Activated CD4-positive, alpha-beta T cell treated with anti-CD3 and anti-CD28 coated beads for 1 hour (primary cell): ENCODE measurements at places on chromosomes 3 and 15.

DNA sequence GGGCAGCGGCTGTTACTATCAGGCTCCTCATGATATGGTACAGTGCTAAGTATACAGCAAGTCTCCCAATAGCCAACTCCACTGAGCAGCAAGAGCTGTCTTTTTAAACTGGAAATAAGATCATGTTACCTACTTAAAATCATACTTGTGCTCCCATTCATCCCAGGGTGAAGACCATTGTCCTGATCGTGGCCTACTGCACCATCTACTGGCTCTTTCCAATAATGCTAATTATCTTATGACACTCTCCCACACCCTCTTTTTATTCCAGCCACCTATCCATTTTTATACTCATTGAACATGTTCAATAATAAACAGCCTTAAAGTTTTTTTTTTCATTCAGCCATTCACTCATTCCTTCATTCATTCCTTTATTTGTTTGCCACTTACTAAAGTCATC lies 117.7 kb downstream of the GBE1 start:
- no peak for DNase-seq

- no peak for DNase-seq
These were observed 66.7 kb upstream of the CORO2B start for GRCh38 chr15:68512052-68512451.

- DNase-seq = no peak
These were observed 78.8 kb downstream of the ATP2B2 start for GRCh38 chr3:10426346-10427220.

- DNase-seq = no peak
These were observed 21.9 kb upstream of the OR5H6 start for GRCh38 chr3:98242155-98242554.

DNA sequence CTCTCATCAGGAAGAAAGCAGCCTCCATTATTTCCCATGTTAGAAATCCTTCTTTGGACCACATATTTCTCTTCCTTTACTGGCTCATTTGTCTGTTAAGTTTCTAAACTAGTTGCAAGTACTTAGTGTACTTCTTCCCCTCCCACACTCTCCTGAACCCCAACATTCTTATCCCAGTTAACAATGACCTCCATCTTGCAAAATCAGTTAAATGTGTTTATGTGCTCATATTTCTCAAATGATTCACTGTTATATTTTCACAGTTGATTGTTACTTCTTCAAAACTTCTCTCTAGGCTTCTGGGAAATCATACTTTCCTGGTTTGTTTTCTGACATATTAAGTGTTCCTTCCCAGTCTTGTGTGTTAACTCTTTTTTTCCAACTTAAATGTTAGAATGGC lies 856.9 kb downstream of the EPHA3 start:
- no peak for DNase-seq

DNA sequence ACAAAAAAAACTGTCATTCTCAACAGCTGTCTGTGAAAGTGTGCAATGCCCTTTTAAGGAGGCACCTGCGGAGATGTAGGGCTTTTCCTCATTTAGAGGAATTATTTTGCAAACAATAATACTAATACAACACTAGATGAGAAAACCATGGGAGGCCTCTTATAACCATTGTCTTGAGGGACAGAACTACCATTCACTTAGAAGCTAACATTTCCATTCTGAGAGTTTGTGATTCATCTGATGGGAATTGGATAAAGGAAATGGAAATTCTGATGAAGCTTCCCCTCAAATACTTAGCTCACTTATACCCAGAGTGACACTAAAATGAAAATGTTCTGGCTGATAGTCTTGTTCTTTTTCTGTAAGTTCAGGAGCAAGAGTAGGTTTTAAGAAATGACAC lies 147.7 kb downstream of the CADPS start:
- DNase-seq = no peak

- no peak for DNase-seq
These were observed 2.7 kb upstream of the ITIH3 start for GRCh38 chr3:52791928-52792327.

- no peak for DNase-seq
These were observed 50.8 kb downstream of the RFTN1 start for GRCh38 chr3:16462679-16463078.

GRCh38 chr15:93501946-93502345 lies 412.9 kb upstream of the RGMA start:
- DNase-seq = no peak

GRCh38 chr3:42256135-42256819 lies 9.7 kb downstream of the CCK start:
- DNase-seq = no peak

GRCh38 chr3:17983106-17983505 lies 240.7 kb upstream of the TBC1D5 start:
- no peak for DNase-seq

DNA sequence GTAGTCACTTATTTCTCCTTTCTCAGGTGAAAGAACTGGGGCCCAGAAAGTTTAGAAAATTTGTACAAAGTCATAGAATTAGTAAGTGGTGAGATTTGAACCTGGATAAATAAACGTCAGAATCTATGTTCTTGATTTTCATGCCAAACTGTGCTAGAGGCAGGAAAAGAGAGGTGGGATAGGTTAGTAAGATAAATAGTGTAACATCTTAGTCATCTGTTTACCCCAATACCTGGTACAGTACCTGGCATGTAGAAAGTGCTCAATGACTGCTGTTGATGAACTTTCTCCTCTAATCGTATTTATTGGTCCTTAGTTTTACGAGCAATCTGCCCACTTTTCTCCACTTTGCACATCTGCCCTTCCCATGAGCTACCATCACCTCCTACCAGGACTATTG lies 124.9 kb downstream of the MITF start:
- DNase-seq = no peak

DNA sequence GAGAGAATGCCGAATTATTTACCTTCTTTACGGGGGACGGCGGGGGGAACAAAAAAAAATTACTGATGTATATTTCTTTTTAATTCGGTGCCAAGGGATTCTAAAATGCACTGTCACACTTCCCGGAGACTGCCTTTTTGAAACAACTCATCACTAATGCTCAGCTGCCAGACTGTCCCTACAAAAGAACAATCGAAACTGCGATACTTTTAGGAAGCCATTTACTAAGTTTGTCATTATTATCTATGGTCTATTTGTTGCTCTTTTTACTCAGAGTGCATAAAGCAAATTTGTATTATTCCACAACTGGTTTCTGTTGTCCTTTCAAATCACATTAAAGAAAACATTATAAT lies 60.8 kb downstream of the TM4SF4 start:
- no peak for DNase-seq

DNA sequence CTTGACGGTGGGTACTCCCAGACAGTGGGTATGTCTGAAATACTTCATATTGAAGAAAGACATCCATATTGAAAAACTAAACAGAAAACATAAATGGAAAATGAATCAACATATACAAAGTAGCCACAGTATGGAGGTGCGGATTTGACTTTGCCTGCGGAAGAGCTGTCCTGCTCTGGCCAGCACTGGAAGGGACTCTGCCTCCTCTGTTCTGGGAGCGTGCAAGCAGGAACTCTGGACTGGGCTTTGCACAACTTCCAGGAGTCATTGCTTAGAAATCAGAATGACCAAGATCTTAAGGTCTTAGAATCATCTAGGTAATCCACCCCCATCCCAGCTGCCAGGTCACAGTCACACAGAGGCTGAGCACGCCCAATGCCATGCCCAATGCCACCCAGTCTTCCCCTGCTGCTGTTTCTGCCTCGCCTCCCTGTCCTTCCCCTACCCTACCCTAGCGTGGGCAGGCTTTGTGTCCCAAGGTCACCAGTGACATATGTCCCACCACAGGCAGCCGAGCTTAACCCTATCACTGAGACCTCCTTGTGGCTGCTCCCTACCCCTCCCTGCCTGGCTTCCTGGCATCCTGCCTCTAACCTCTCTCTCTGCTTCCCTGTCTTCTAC lies 36.3 kb downstream of the CDC25A start:
- DNase-seq = no peak

DNA sequence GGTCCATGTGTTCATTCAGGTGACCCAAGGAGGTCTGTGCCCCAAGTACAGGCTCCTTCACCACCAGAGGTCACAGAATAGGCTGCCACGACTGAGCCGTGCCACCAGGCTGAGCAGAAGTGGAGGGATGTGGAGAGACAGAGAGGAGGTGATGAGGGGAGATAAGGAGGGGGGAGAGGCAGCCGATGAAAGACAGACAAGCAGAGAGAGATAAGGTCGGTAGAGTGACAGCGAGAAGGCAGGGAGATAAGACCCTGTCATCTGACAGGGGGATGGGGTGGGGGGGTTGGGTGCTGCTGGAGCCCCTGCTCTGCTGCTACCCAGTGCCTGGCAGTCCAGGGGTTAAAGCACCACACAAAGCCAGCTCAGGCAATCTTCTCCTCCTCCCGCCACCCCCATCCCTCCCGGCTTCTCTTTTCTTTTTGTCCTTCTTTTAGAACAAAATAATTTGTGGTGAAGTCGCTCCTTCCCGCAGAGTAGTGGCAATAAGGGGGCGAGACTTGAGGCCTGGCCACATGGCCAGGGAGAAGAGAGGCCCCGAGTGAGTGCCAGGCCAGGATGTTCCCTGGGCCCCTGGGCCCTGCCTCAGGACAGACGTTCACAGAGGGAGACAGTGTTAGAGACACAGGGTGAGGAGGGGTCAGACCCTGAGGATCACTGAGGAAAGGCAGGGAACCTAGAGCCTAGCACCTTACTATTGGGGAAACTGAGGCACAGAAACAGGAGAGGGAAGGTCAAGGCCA lies 67.9 kb downstream of the CACNA2D2 start:
- no peak for DNase-seq

- DNase-seq = no peak
These were observed 213.3 kb upstream of the CFAP20DC start for GRCh38 chr3:59263152-59263551.

DNA sequence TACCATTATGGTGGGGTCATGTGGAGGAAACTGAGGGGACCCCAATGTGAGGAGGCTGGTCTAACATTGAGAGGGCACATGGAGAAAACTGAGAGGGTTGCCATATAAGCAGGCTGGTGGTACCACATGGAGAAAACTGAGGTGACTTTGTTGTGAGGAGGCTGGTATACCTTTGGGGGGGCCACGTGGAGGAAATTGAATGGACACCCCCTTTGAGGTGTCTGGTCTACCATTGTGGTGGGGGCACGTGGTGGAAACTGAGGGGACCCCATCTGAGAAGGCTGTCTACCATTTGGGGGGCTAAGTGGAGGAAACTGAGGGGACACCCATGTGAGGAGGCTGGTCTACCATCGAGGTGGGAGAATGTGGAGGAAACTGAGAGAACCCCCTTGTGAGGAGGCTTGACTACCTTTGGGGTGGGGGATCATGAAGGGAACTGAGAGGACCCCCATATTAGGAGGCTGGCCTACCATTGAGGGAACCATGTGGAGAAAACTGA lies 163.8 kb downstream of the FBLN2 start:
- DNase-seq = no peak

DNA sequence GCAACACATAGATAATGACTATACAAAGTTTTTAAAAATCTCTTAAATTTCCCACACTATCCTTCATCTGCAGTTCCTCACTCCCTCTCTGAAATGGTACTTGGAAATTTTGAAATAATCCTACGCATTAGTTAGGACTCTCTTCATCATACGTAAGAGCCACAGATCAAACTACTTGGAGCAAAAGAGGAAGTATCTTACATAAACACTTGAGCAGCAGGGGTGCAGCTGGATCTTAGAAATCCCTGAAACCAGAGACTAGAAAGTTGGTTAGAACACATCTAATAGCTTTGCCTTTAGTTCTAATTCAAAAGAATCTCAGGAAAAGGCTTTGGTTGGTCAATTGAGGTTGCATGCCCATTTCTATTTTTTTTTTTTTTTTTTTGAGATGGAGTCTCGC lies 38.8 kb upstream of the ZNF445 start:
- no peak for DNase-seq

GRCh38 chr3:66789580-66790237 lies 208.4 kb upstream of the KBTBD8 start:
- DNase-seq = no peak

- no peak for DNase-seq
These were observed 32.6 kb downstream of the PLCL2 start for GRCh38 chr3:16917256-16917935.

- DNase-seq = no peak
These were observed 1.9 kb downstream of the SPG11 start for GRCh38 chr15:44661576-44661975.

DNA sequence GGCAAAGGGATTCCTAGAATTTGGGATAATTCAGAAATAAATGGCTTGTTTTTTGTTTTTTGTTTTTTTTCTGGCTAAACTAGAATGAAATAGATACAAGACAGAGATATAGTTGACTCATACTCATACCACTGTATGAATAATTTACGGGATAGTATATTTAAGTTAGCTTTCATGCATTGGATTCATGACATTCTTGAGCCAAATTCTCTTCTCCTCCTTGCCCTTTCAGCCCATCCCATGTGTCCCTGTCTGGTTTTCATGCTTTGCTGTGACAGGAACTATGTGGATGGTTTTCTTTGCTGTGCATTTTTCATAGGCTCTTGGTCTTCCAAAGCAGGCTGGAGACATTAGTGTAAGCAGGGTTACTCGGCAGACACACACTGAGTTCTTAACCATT lies 66.6 kb upstream of the UMPS start:
- DNase-seq = no peak

DNA sequence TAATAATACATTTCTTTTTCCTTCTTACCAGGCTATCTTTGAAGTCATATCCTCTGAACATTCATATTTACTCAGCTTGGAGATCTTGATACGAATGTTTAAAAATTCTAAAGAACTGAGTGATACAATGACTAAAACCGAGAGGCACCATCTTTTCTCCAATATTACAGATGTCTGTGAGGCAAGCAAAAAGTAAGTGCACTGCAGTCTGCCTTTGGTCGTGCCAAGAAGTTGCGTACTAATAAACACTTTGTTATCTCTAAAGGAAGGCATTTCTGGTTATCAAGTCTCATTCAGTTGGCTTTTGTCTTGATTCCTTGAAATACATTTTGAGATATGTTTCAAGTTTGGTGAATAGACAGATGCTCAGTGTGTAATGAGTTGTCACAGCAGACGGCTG lies 31.6 kb downstream of the ARHGEF26 start:
- no peak for DNase-seq

- no peak for DNase-seq
These were observed 42.6 kb downstream of the FAM3D start for GRCh38 chr3:58623961-58624360.

DNA sequence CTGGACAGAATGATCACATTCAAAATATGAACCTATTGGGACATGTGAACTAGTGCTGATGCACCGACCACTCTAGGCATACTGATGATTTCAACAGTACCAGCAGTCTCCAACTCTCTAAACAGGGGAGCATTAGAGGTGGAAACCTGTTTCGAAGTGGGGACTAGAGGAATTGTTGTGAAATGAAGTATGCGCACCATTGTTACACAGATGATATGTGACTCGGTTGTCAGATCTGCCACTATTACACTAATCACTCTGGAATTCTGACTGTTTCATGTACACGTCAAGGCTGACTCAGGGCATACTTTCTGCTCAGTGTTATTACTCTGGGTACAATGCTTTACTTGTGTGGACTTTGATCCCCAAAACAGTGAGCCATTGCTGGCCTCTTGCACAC lies 198.2 kb upstream of the UBE2E2 start:
- DNase-seq = no peak

GRCh38 chr3:77096966-77097890 lies 57.3 kb downstream of the ROBO2 start:
- DNase-seq = no peak

- DNase-seq = no peak
These were observed 314.7 kb downstream of the MAGI1 start for GRCh38 chr3:65723985-65724384.

GRCh38 chr3:36941162-36941561 lies 3.7 kb downstream of the TRANK1 start:
- no peak for DNase-seq
